AG04449 (cell line): ENCODE measurements at places on chromosomes 13 and 19.
A peak's percentile ranks its signal among the peaks of the same experiment; 100 is the strongest.

GRCh38 chr19:38816131-38816750 is 3.5 kb upstream of the LGALS4 start:
- no peak for DNase-seq

DNA sequence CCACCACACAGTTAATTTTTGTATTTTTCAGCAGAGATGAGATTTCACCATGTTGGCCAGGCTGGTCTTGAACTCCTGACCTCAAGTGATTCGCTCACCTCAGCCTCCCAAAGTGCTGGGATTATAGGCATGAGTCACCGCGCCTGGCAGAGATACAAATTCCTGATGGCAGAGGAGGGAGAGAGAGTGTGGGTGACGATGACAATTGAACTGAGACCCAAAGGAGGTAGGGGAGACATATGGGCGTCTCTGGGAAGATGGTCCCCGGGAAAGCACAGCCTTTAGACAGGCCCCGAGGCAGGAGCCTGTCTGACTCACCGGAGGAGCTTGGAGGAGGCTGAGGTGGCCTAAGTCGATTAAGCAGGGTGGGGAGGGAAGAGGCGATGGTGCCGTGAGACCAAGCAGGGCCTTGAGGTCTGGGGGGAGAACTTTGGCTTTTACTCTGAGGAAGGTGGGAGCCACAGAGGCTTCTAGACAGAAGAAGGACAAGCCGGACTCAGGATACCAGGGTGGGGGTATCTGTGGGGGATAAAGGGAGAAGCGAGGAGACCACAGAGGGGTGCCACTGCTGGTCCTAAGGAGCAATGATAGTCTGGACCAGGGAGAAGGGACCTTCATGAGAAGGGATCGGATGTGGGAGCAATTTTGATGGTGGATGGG is 38.2 kb downstream of the ARRDC2 start:
- no peak for DNase-seq

DNA sequence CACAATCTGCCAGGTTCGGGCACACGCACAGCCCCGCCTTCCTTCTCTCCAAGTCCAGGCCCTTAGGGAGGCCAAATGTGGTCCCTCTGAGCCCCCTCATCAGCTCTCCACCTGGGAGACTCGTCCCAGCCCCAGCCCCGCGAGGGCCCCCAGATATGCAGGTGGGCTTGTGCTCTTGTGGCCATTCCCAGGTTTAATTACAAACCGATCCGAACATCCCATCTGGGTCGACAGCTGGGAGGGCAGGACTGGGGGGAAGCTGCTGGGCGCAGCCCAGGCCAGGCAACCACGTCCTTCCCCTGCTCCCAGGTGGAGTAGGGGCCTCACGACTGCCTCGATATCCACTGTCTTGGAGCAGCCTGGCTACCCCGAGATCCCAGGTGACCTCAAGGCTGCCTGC is 7.5 kb upstream of the C2CD4C start:
- DNase-seq, result no peak

DNA sequence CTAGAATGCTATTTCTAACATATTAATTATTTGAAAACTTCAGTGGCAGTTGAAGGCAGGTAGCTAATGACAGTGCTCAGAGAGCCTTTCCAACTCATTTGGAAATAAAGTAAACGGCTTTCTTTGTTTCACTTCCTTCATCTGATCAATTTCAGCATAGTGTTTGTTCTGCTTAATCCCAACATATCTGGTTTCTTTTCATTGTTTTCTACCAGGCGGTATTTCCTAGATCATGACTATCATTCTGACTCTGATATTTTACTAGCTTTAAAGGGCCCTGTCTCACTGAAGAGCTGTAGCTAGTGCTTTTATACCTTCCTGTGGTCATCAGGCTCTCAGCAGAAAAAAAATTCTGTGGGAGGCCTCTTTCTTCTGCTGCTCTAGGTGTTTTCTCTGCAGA is 178.6 kb downstream of the RBM26 start:
- no peak for DNase-seq

DNA sequence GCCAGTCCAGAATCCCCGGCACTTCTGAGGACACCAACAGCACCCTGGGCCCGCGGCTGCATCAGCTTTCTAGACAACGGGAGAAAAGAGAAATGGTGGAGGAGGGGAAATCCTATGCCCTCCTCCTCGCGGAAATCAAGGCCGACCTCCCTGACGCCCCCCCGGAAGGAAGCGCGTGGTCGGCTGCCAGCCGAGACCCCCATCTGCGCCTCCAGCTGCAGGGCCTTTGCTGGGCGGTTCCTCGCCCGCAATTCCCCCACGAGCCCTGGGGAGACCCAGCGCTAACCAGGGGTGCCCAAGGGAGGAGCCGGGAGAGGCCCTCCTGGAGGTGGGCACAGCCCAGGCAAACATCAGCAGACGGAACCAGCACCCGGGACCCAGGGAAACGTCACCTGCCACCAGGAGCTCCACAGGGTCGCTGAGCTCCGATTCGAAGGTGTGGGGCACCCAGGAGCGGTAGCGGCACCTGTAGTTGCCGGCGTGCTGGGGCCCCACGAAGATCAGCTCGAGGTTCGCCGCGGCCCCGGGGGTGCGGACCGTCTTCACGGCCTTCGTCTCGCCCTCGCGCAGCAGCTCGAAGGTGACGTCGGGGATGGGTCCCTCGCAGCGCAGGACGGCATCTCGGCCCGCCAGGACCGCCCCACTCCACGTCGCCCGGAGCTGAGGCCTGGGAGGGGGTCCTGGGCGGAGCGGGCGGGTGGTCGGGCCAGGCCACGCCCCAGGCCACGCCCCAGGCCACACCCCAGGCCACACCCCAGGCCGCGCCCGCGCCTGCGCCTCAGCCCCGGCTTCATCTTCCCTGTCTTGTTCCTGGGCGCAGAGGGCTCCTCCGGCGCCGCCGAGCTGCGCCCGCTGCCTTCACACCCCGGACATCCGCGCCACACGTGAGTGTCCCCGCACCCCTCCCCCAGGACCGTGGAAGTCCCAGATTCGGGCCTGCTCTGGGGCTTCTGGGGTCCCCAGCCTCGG is 6.0 kb downstream of the A1BG start:
- DNase-seq, result no peak

- no peak for DNase-seq
Measured at GRCh38 chr13:76778853-76779252, 107.4 kb downstream of the KCTD12 start.

DNA sequence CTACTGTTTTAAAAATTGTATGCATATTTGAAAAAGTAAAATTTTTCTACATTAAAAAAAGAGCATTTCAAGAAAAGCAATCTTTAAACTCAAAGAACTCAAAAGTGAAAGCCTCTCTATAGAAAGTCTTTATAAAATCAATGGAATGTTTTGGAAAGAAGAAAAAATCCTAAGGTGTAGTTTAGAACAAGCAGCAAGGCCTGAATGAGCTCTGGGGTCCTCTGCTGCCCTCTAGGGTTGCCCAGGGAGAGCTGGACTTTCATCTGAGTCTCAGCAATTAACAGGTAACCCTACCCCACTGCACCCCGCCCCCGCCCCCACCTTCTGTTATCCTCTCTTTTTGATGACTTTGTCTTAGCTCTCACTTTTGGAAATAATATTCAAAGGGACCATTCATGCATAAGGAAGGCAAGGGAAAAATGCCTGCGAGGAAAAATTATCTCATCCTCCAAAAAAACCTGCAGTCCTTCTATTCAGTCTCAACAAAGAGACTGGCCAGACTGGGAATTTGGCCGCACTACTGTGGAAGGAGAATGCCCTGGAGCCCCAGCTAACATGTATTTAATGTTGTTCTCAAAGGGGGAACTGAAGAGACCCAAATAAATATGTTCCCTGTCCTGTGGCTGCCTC is 24.1 kb downstream of the SLC25A30 start:
- no peak for DNase-seq

- DNase-seq, result peak; percentile 40
Measured at GRCh38 chr13:27374650-27375049, 49.8 kb upstream of the GTF3A start.

DNA sequence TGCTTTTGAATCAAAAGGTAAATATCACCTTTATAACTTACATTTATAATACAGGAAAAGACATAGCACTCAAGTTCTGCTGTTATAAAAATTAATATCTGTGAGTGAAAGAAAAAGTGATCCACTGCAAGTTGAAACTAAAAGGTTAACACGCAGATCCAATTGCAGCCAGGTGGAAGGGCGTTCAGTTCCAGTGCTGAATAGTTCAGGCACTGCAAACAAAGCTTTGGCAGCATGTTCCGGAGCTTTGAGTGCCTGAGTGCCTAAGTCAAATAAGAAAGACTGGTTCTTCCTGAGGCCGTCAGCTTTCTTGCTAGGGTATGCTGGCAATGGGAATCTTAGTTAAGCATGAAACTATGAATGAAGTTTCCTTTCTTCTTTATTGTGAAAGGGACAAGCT is 200.3 kb downstream of the LMO7 start:
- DNase-seq, result no peak

GRCh38 chr13:76741624-76742023 is 144.6 kb downstream of the KCTD12 start:
- DNase-seq, result no peak

DNA sequence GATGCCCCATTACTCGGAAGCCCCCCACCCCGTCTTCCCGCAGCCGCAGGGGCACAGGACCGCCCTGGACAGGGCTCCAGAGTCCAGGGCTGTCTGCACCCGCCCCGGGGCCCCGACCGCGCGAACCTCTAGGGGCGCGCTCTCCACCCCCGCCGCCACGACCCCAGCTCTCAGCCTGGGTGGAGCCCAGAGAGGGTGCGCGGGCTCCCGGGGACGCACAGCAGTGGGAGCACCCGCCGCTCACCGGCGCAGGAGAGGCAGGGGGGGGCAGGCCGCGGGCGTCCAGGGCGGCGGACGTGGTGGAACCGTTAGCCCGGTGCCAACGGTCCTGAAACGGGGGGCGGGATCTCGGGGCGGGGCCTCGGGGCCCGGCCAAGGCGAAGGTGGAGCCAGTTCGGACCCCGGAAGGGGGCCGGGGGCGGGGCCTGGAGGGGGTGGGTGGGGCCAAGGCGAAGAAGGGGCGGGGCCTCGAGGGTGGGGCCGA is at the start of gene ATP8B3:
TSS of gene ATP8B3 (minus strand) at position 335 of the 484 bp plus-strand sequence. CDS start 540 bp downstream, outside the sequence.
- no peak for DNase-seq

DNA sequence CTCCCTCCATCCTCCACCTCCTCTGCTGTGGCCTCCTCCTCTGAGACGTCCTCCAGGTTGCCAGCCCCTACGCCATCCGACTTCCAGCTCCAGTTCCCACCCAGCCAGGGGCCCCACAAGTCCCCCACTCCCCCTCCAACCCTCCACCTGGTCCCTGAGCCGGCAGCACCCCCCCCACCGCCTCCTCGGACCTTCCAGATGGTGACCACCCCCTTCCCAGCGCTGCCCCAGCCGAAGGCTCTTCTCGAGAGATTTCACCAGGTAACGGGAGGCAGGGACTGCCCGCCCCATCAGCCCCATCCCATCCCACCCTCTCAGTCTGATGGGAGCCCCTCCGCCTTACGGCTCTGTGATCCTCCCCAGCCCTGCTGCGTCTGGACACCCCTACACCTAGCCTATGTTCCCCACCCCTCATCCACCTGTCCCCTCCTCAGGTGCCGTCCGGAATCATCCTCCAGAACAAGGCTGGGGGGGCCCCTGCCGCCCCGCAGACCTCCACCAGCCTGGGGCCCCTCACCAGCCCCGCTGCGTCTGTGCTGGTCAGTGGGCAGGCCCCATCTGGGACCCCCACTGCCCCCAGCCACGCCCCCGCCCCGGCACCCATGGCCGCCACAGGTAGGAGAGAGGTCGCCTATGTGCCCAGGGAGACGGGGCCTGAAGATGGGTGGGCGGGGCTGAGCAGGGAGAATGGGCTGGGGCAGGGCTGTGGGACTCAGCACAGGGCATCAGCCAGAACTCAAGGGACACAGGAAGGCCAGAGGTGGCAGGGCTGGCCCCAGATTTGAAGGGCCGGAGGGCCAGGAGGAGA is 18.6 kb upstream of the EHD2 start:
- DNase-seq, result no peak

- no peak for DNase-seq
Measured at GRCh38 chr13:75762076-75762937, 126.2 kb downstream of the LMO7 start.

- DNase-seq, result no peak
Measured at GRCh38 chr19:40266119-40266518, 19.0 kb downstream of the AKT2 start.

GRCh38 chr19:17404621-17405249 is 695 bp downstream of the BST2 start:
- no peak for DNase-seq

DNA sequence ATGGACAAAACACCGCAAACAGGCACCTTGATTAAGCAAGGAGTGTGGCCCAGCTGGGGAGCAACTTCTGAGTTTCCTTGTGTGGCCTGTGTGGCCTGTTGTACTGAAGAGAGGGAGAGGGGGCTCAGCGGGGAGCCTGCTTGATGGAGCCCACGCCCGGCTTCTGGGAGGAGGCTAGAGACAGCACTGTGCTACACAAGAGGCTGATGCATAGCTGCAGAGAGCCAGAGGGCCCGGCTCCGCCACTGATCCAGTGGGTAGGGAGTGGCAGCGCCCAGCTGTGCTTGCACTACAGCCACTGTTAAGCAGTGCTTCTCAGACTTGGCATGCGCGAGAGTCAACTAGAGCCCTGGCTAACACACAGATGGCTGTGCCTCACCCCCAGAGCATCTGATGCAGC is 19.0 kb downstream of the LYL1 start:
- DNase-seq, result no peak

- no peak for DNase-seq
Measured at GRCh38 chr13:85095418-85096272, 703.6 kb downstream of the SLITRK6 start.

- DNase-seq, result peak; percentile 26
Measured at GRCh38 chr19:29098863-29099481, 114.0 kb downstream of the UQCRFS1 start.

DNA sequence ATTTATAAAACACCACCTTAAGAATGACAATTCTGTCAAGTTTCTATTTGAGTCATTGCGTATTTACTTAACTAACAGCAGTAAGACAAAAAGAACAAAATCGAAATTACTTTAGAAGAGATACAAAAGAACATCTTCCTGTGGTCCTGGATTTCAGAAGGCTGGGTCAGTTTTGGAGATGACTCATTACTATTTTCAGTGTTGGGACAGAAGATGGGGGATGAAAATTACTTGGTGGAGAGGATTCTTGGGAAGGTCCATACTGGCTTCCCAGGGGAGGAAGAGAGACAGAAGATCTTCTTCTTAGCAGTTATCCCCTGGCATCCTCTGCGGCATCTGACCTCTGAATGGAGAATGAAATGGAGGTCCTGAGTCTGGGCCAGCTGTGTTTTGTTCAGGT is 33.5 kb upstream of the CSNK1A1L start:
- DNase-seq, result no peak

GRCh38 chr19:58325311-58326022 is 1.3 kb upstream of the ZSCAN22 start:
- DNase-seq, result no peak

GRCh38 chr19:11382898-11383705 is 1.0 kb downstream of the EPOR start:
- DNase-seq, result no peak

- no peak for DNase-seq
Measured at GRCh38 chr13:68736961-68737360, 1370.7 kb upstream of the ATXN8OS start.

- DNase-seq, result no peak
Measured at GRCh38 chr13:97934590-97934989, 18.9 kb upstream of the IPO5 start.
